ENCODE measurements at places on chromosomes 4 and X.

DNA sequence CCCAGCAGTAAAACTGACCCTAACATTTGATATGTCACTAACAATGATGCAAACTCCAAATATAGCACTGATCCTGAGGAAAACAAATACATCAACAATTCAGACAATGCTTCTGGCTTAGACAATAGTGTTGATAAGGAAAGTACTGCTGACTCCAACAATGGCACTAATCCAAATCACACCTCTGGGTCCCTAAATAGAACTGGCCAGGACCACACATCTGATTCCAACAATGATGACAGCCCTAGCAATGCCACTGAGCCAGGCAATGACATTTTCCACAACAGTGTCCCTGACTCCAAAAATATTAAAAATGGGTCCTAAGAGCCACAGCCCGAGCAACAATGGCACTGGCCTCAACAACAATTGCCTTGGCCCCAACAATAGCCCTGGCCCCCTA is 243.1 kb upstream of the APOOL start:
- no peak for DNase-seq

DNA sequence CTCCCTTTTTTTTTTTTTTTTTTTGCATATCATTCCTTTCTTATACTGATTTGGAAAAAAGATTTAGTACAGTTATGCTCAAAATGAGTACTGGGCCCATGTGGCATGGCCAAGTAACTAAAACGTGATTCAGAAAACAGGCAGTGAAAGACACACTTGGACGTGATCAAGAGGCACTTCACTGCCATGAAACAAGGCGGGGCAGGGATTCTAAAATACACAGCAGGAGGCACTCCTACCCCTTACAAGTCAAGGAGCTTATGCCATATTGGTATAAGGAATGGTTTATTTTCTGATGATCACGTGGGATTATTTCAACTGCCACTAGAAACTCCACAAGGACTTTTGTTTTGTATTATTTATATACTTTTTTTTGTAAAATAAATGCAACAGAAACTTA is 72.0 kb downstream of the CHST7 start:
- DNase-seq = no peak

GRCh38 chr4:185202984-185203485 is 765 bp downstream of the CFAP97 start:
- DNase-seq = no peak

DNA sequence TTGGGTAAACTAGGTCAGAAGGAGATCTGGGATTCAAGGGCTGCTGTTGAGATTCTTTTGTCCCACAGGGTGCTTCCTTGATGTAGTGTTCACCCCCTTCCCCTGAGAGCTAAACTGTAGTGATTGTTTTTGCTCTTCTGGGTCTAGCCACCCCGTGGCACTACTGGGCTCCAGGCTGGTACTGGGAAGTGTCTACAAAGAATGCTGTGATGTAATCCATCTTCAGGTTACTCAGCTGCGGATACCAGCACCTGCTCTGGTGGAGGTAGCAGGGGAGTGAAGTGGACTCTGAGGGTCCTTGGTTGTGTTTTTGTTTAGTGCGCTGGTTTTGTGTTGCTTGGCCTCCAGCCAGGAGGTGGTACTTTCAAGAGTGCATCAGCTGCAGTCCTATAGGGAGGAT is 365.5 kb downstream of the ZNF674 start:
- DNase-seq = no peak

DNA sequence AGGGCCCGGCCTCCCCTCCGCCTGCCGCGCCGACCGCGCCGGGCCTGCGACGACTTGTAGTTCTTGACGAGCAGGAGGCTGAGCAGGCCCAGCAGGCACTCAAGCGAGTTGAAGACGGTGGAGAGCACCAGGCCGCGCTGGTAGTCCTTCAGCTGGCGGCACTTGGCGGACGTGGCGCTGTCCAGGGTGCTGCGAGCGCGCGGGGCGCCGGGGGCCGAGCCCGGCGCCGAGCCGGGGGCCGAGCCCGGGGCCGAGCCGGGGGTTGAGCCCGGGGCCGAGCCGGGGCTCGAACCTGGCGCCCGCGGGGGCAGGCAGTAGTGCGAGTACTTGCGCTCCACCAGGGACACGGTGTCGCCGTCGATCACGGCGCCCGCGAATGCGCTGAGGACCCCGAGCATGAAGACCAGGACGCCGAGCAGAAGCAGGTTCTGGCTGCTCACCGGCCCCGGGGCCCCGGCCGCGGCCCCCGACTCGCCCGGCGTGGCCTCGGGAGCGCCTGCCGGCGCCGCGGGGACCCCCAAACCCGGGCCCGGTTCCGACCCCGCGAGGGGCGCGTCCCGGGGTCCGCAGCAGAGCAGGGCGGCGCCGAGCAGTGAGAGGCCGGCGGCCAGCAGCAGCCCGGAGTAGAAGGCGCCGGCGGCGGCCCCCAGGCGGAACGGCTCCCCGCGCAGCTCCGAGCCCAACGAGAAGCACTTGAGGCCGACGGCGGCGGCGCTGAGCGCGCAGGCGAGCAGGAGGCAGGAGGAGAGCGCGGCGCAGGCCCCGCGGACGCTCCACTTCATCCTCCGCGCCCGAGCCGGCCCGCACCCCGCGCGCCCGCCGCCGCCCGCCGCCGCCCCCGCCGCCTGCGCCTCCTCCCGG is 584 bp downstream of the TMEM271 start:
- DNase-seq = no peak

DNA sequence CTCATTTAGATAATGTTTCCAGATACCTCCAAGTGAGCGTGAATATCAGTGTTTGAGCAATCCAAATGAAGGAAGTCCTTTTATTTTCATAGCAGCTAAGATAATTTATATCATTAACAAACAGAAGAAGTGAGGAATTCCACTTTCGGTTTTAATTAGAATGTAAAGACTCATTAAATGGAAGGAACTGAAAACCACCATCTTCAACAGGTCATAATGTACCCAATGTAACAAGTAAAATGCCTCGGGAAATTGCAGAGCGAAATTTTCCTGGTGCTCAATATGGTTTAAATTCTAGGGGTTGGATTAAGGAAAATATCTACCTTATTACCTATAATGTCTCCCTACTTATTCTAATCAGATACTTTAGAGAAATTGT is 33.9 kb upstream of the SLC9A7 start:
- no peak for DNase-seq

DNA sequence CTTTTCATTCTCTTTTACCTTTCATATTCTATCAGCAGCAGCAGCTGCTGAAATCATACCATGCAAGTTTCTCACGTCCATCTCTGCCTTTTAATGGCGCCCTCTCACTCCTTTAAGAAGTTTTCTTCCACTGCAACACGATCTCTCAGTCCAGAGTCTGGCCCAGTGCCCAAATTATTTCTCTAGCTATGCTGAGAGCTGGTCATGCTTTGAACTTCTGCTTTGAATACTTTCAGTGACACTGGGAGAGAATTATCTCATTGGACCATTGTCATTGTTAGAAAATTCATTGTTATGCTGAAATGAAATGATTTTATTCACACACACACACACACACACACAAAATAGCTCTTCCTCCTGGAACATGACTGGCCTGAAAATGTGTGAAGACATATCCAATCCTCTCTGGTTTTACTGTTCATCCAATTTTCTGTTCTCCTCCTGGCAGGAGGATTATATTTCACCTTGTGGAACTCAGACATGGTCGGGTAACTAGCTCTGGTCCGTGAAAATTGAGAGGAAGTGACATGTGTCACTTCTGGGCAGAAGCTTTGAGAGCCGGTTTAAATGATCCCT is 1.3 kb upstream of the PDHA1 start:
- DNase-seq = no peak

DNA sequence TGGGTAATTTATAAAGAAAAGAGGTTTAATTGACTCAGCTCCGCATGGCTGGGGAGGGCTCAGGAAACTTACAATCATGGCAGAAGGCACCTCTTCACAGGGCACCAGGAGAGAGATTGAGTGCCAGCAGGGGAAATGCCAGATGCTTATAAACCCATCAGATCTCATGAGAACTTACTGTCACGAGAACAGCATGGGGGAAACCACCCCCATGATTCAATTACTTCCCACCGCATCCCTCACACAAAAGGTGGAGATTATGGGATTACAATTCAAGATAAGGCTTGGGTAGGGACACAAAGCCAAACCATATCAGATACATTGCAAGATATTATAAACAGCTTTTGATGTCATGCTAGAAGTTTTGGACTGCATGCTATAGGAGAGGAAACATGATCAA is 204.3 kb downstream of the VEGFC start:
- no peak for DNase-seq

GRCh38 chr4:154985673-154986072 is 204.6 kb downstream of the RBM46 start:
- no peak for DNase-seq

- no peak for DNase-seq
These were observed 1.6 kb downstream of the PCDH10 start for GRCh38 chr4:133150486-133151340.

DNA sequence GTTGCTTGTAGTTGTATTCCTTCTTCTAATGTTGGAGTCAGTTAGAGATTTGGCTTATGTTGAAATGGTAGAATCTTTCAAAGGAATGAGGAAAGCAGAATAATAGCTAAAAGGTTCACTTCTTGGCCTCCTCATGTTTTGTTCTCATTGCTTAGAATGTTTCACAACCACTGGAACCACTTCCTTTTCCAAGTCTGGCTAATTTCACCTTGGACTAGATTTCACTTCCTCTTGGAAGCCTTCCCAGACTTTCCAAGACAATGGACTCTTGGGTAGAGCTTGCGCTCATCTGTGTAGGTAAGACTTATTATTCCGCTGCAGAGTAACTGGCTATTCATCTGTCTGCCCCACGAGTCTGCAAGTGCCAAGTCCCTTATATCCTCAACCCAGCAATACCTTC is 8.3 kb downstream of the SPATA18 start:
- DNase-seq = no peak

DNA sequence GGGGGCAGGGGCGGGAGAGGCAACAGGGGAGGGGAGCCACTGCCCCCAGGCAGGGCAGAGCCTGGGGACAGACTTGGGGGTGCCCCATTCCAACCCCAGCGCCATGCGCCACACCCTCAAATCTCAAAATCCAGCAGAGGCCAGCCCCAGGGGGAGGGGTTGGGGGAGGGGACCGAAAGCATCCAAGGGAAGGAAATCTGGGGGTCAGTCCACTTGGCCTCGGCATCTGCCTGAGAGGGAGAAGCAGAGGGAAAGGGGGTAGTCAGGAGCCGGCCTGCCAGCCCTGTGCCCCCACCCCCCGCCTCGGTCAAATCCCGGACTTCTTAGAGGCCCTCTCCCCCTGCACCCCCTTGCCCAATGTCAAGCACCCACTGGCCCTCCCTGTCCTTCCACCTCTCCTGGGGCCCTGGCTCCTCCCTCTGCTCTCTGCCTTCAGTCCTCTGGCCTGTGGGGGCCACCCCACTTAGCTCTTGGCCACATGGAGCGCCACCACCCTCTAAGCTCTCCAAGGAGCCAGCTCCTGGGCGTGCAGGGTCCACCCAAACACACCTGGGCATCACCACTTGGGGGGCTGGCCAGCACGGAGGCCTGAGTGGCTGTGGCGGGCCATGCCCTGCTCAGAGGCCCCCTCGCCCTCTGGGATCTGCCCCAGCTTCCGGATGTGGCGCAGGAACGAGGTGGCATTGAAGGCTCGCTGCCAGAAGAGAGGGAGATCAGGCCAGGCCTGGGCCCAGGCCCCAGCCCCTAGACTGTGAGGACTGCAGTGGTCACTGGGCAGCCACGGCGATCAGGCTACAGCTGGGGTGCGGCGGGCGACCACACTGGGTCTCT is 3.5 kb downstream of the PNCK start:
- DNase-seq = no peak
